NCI-H2227 treated with DMSO at 0.1 percent for 48 hours (cell line): ENCODE measurements at places on chromosomes 5 and 9.

DNA sequence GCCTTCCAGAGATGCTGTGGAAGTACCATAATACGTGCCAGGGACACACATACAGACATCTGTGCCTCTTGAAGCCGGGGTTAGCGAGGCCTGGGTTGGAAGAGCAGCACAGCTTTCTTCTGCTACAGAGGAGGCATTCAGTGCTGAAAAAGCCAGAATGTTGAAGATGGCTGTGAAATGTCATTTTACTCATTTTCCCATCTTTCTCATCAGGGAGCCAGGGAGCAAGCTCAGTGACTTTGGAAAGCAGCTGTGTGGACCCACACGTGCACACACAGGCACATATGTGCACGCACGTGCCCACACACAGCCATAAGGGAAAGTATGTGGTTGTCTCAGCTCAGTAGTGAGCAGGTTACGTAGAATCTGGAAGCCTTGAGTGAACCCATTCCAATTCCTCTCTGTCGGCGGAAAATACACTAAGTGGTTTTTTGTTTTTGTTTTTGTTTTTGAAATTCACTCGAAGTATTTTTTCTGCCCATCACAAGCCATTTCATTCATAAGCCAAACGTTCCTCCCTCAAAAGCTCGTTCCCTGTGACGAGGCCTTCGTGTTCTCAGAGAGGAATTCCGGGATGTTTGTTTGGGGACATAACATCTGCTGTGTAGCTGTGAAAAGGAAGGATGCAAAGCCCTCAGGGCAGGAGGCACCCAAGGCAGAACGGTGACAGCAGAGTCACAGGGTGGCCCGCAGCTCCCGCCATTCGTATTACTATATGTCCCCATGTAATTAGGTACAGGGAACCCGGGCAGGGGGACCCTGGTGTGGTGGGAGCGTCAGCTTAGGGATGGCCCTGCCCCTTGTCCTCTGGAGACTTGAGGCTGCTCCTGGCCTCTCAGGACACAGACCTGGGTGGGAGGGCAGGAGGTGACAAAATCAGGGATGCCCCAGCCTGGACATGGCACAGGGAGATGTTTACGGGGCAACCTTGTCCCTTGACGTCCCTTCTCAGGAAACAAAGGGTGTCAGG lies 29.0 kb upstream of the ANKRD33B start:
- no peak for DNase-seq

GRCh38 chr9:1400983-1401382 lies 350.8 kb downstream of the DMRT2 start:
- DNase-seq, result no peak

DNA sequence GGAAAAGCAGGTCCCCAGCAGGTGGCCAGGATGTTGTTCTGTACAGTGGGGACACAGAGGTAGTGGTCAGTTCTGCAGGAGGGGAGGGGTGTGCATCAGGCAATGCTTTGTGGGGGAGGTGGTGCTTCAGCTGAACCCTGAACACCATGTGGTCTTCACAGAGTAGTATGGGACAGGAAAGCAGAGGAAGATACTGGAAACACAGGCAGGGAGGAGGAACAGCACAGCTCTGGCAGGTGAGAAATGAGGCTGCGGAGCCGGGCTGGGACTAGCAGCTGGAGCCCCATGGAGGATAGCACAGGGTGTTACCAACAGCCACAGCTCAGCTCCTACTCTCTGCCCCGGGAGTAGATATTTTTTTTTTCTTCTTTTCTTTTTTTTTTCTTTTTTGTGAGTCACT lies 161.5 kb downstream of the ENTREP1 start:
- no peak for DNase-seq

DNA sequence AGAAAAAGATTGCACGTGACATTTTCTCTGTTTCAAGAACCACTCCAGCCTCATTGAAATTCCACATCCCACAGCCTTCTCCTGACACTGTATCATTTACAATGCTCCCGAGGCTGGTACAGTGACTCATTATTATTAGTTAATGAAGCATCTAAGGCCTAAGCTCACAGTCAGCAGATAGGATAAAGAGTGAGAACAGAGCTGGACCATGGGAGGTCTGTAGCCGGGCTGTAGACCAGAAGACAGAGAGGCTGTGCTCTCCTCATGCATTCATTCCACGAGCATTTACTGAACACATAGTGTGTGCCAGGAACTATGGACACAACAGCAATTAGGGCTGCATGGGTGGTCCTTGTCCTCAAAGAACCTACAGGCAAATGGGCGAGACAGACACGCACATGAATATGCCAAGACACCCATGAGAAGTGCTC lies 47.3 kb upstream of the GALNT10 start:
- no peak for DNase-seq

GRCh38 chr5:165695796-165696195 lies 2190.4 kb downstream of the MAT2B start:
- DNase-seq, result no peak

DNA sequence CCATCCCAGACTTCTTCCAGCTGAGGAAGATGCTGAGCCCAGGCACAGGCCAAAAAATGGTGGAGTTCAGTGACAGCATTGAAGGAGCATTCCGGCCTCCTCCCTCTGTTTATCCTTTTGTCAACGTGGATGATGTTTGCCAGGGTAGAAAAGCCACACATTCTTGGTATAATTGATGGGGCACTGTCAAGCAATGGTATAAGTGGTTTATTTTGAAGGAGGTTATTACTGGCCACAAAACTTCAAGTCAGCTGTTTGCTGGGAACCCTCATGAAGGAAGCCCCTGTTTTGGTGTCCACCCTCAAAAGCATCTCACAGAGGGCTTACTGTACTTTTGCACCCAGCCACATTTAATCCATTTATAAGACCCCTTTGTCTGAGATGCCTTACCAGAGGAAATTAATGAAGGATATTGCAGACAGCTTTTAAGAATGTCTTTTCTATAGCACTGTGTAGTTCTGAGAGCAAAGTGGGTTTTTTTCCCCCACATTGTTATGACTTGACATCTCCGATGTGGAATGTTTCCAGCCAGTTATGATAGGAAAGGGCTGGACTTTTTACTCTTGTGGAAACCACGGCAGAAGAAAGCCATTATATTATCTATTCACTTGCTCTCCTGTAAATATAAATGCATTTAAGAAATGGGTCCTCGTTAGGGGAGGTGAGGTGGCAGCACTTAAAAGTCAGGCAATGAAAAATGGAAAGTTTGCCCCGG lies 95.5 kb upstream of the SPATA31D4 start:
- no peak for DNase-seq

DNA sequence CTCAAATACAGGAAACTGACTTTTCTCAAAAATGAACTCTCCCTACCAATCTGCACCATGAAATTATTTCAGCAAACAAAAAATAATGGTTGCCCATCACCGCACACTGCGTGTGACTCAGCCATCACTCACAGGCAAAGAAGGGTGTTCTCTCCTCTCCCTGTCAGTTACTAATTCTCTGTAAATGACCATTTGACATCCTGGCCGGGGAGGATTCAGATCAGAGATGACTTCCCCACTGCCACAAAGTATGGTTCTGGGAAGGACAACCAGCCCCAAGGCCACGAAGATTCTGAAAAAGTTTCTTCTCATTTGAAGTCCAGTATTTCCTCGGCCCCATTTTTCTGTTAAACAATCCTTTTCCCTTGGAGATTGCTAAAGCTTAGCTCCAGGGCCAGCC lies 199.4 kb downstream of the AUH start:
- DNase-seq, result no peak

DNA sequence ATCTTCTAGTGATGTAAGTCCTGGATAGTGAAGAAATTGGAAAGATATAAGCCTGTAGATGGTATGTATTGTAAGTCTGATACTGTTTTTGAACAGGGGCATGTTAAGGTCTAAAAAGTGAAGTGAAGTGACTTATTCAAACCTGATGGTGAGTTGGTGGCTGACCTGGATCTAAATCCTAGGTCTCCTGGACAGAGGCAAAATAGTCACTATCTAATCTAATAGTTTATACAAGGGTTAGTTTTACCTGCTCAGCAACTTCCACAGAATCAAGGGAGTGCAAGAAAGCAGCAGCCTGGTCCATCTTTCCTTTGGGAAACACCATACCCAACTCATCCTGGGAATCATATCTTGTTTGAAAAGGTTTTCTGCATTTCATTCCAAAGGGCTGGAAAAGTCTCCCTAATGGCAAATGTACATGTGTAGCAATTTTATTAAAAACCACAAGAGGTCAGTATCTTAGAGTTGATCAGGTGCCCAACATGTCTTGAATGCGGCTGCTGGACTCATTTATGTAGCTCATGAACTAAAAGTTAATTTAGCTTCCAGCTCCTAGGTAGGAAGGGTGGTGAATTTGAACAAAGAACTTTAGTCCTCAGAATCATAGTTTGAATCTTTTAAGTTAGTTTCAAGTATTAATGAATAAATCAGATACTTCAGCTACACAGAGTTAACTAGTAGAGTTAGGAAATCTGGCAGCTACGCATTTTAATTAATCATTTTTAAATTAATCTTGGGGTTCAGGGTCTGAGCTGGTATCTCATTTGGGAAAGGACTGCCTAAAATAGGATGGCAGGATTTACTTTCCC lies 26.0 kb downstream of the SKP2 start:
- peak; percentile 43 for DNase-seq

GRCh38 chr9:91818647-91819403 lies 131.2 kb downstream of the ROR2 start:
- no peak for DNase-seq

DNA sequence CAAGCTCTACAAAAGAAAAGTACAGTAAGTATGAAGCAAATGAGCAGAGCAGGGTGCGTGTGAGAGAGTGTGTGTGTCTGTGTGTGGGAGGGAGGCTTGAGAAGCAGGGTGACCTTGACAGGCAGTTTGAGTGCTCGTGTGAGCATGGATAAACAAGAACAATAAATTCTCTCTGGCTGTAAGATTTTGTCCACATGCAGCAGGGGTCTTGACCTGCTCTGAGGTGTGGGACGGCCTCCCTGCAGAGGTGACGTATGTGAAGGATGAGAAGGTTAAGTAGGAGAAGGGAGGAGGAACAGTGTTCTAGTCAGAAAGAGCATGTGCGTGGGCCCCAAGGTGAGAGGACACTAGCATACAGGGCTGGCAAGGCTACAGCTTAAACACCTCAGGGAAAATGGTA lies 49.0 kb downstream of the SPTLC1 start:
- DNase-seq, result peak; percentile 43

GRCh38 chr9:130062750-130063149 lies 9.0 kb downstream of the GPR107 start:
- no peak for DNase-seq

DNA sequence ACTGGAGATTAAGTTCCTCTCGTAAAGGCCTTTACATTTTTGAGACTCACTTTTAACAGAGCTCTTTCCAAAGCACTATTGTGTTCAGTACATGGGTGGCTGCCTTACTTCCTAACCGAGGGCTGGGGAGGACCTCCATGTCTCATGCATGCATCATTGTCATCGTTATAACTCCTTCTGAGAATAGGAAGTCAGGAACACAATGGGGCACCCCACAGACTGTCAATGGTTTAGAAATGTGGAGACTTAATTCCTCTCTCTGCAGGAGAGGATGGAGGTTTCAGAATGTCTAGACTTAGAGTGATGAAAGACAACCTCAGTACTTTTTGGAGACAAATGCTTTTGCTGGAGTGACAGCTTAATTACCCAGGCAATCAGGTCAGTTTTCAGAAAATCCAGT lies 83.9 kb downstream of the PRLR start:
- no peak for DNase-seq

DNA sequence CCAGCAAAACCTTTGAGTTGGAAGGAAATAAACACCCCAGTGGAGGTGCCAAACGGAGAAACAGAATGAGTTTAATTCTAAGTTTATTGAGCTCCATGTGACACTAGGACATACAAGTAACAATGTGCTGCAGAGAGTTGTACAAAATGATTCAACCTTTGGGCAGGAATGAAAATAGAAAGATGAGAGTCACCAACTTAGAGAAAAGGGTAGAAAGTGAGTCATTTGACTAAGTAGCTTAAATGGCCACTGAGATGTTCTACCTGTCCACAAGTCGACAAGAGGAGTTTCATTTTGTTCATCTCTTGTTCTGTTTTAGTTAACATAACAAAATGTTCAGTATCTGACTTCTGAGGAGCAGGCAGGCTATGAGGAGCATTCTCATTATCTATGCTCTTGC lies 284.7 kb downstream of the NR2F1-AS1 start:
- no peak for DNase-seq

DNA sequence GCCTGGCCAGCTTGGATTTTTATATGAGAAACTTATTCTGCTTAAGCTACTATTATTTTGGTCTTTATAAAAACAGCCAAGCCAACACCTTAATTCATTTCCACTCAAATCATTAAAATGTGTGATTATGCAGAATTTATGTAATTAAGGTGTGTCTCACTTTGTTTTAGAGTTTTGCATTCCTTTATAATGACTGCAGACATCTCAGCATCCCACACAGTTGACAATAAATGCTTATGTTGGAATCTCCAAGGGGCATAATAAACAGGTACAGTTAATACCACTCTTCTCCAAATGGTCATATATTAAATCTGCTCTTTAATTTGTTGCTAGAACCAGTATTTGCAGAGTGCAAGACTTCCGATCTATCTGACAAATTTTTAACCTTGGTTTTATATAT lies 34.3 kb downstream of the ARL15 start:
- DNase-seq, result no peak

DNA sequence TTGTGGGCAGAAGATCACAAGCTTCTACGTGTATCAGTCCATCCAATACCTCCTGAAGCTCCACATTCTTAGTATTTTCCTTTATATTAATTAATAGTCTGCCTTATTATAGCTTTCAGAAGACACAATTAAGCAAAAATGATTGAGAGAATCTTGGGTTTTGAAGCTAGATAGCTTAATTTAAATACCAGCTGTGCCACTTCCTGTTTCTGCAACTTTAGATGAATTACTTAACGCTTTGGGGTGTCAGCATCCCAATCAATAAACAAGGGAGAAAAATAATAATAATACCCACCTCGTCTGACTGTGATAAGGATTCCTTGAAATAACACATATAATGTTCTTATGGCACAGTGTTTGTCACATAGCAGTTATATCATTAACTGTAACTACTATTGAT lies 44.7 kb upstream of the HTR4 start:
- no peak for DNase-seq

DNA sequence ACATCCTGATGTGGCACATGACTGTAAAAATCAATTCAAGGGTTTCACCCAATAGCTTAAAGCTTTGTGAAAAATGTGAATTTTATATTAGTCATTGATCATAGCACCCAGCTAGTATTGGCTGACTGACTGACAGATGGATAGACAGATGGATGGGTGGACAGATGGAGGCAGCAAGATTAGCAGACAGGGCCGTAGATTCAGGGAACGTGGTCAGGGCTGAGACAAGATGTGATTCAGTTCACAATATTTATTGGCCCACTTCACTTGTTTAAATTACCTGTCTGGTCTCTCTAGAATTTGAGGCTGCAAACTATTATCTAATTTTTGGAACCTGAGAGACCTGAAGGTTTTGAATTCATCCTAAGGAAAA lies 12.0 kb upstream of the PCSK5 start:
- no peak for DNase-seq

DNA sequence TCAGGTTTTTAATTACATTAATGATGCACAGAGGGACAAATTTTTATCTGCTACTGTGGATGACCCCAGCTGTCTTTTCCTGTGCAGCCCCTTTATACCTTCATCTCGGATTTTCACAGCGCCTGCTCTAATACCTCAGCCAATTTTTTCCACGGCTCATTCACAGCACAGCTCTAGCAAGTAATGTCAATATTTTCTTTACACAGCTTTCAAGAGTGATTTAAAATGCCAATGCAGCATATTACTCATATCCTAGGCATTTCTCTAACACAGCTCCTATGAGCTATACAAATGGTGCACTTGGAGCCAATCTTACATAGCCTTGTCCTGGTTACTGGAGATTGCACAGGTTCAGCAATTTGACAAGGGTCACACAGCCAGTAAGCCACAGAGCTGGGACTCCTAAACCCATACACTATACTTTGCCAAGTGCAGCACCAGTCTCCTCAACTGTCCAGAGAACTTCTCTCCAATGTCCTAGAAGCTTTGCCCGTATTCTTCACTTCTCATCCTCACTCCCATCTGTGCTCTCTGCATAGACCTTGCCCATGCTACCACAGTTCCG lies 661.8 kb downstream of the DTWD2 start:
- no peak for DNase-seq
